CD8-positive, alpha-beta memory T cell (primary cell): ENCODE measurements at places on chromosomes 7 and 10.

DNA sequence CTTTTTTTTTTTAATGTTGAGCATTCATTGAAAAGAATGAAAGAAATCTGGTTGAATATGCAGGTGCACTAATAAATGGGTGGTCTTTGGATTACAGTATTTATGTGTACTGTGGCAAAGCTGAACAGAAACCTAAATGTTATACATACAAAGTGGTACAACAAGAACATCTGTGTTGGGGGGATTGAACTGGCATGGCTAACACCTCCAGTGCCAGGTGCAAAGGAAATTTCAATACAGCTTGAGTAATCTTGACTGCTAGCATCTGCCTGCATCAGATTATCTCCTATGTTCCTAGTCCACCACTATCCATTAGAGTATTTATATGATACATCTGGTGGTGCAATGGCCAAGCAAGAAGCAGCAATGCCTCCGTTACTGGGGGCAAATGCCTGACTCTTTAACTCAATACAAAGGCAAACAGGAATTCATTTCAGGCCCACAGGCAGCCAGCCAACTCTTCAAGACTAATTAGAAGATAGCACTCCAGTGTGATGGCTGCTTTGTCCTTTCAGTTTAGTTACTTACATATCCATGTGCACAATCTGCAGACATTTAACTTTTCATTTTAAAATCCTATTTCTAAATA is 220.5 kb upstream of the ETV1 start:
- DNase-seq = no peak

- DNase-seq = no peak
Observed at GRCh38 chr7:107386548-107387102, 83.2 kb upstream of the GPR22 start.

DNA sequence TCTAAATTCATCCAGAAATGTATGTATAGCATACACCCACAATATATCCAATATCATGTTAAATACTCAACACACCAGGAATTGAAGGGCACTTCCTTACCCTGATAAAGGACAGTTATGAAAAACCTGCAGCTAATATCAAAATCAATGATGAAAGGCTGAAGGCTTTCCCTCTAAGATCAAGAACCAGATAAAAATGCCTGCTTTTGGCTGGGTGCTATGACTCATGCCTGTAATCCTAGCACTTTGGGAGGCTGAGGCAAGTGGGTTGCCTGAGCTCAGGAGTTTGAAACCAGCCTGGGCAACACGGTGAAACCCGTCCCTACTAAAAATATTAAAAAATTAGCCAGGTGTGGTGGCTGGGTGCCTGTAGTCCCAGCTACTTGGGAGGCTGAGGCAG is 21.6 kb upstream of the UPP1 start:
- DNase-seq = no peak

DNA sequence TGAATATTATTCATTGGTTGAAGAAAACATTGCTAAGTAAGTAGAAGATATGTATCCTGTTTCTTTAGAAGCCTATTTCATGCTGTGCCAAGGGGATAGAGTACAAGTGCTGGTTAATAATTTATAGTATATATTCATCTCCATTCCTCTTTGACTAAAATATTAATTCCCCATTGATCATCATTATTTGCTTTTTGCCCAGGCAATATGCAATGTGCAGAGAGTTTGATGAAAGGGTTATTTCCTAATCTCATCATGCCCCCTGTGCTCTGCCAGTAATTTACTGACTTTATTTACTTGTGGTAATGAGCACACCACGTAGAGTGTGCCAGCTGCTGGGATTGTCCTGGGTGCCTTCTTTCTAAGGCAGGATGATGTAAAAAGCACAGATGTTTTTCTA is 180.9 kb downstream of the REEP3 start:
- no peak for DNase-seq

DNA sequence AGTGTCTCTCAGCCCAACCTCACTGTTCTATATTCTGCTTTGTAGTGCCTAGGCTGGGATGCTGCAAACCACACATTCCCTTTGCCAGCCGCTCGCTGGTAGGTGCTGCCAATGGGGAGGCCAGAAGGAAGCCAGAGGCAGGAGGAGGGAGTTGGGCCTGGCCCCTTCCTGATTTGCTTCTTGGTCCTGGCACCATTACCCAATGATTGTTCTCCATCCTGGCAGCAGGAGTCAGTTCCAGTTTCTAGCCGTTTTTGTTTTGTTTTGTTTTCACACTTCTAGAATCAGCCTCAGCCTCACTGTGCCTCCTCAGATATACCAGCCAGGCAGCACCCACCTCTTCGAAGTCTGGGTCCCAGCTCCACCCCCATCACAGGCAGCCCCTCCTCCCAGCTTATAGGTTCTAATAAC is 27.4 kb upstream of the LOXL4 start:
- DNase-seq = no peak

DNA sequence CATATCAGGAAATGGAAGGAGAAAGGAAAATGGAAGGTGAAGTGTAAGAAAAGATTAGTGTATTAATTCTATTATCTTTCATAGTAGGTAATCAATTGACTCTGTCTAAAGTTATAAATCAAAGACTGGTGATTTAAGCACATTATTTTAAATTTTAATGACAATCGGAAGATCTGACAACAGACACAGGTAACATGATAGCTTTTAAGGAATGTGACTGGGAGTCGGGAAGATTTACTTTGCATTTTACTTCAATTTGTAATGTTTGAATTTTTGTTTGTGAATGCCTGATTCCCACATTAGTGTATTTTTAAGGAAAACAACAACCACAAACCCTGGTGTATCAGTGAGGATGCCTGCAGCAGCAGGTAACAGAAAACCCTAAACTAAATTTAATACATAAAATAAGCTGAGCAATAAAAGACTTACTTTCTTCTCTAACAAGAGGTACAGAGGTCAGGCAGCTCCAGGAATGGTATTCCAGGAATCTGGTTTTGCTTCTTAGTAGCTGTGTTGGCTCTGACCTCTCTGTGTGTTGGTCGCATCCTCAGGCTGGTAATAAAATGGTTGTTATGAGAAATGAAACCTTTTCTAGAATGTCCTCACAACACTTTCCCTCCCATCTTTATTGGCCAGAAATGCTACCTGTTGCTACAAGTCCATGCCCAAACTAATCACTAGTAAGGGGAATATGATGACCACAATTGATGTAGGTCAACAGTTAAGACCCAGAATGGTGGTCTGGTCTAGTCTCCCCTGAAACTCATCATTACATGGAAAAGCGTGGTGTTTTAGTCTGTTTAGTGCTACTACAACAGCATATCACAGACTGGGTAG is 12.2 kb downstream of the DNAJB9 start:
- DNase-seq = no peak

DNA sequence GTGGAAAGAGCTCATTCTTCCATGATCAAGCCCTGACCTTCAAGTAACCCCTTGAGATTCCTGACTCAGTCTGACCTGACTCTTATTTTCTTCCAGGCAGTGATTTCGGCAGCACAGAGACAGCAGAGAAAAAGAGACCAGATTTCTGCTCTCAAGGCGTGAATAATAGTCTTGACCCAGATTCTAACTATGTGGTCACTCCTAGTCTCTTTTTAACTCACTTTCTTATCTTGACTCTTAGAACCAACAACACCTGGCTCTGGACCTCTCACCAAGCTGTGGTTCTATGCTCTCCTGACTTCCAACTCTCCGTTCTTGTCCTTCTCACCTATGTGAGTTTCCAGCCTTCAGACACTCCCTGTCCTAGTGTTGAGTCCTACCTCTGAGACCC is 36.9 kb upstream of the KDM7A start:
- no peak for DNase-seq

DNA sequence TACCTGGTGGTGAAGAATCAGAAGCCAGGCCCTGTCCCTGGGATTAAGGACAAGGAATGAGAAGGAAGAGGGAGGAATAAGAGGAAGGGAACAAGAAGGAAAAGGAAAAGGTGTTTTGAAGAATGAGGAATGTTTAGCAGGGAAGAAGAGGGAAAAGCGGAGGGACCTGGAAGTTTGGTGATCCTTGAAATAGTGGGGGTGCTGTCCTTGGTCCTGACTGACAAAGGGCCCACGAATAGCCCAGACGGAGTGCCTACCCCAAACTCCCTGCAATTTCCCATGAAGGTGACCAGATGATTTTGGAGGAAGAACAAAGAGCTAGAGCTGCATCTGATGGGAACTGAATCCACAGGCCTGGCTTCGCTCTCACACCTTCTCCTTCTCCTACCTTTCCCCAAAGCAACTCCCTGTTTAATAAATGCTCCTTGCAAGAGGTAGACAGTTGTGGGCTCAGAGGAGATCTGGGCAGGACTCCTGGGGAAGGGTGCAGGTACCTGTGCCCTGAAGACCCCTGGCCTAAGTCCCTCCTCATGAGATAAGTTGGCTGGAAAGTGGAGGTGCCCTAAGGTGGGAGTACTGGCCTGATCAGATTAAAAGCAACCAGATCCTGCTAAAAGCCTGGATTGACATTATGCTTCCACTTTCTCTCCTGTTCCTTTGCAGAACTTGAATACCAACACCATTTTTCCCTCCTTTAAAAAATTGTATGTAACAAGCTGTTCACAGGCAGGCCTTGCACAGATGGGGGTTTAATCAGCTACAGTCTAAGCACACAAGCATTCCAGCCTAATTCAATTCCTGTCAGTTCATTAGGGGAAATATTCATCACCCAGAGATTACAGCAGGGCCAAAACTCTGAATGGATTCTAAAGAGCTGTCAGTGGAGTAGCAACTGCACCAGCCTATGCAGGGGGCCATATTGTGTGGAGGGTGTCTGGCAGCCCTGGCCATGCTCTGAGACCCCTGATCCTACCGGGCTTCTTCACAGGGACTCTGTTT is 19.4 kb downstream of the KAZALD1 start:
- DNase-seq = no peak

GRCh38 chr7:134900166-134900982 is 85.9 kb upstream of the AGBL3 start:
- no peak for DNase-seq

- DNase-seq = no peak
Observed at GRCh38 chr7:1846331-1847065, 176.4 kb downstream of the ELFN1 start.

DNA sequence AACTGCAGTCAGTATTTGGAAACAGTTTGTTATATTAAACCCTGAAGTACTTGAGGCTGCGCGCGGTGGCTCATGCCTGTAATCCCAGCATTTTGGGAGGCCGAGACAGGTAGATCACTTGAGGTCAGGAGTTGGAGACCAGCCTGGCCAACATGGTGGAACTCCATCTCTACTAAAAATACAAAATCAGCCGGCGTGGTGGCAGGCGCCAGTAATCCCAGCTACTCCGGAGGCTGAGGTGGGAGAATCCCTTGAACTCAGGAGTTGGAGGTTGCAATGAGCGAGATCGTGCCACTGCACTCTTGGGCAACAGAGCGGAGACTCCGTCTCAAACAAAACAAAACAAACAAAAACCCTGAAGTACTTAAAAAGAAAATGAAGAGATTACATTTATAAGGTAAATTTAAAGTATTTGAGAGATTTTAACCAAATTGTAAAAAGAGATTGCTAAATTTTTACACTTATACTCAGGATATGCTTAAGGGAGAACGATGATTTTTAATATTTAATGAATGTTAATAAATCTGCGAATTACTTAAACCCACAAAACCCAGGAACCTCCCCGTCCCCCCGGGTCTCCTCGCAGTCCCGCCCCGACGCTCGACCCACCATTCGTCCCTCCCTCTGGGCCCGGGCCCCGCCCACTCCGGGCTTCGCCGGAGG is 425 bp upstream of the MTG1 start:
- no peak for DNase-seq

DNA sequence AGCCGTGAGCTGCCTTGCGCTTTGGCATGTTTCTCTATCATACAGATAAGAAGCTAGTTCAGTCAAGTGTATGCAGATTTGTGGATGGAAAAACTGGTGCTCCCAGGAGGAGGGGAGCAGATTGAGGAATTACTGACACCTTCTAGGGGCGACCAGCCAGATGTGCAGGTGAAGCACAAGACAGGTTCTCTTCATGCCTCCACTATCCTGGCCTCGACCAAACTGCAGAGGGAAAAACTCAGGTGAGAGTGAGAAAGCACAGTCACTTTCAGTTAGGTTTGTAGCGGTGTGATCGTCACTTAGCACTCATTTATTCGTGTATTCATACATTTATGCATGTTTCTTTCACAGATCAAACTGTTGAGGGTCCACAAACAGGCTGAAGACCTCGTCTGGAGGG is 600 bp upstream of the DBNL start:
- peak; percentile 26 for DNase-seq

DNA sequence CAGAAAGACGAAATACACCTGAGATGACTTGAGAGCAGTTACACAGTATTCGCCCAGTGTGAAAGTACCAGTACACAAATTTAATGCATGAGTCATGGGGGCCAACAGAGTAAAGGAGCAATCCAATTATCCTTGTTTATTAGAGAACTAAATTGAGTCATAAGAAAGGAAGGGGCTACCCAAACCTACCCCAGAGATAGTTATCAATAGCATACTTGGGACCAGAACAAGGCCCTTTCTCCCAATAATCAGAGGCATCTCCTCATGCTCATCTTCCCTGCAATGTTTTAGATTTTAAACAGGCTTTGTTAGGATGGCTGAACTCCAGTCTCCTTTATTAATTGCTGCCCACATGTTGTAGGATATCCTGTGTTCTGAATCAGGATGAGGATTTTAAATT is 239.7 kb upstream of the LRGUK start:
- DNase-seq = no peak
